ENCODE measurements at places on chromosomes 13 and 19.

- DNase-seq, result no peak
These were observed 97.6 kb upstream of the SERP2 start for GRCh38 chr13:44276061-44276460.

DNA sequence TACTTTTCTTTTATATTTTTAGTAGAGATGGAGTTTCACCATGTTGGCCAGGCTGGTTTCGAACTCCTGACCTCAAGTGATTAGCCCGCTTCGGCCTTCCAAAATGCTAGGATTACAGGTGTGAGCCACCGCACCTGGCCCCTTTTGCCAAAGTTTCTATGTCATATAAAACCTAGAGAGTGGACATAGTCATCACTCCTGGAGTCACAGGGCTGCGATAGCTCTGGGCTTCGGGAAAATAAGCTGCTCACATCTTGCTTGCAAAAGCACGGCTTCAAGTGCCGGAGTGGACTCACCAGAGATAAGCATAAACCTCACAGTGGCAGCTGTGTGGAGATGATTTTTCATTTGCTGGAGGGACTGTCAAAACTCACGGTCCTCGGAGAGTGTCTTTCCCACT is 171.2 kb downstream of the TEX29 start:
- DNase-seq, result no peak

GRCh38 chr13:40143106-40143505 is 487.6 kb downstream of the COG6 start:
- no peak for DNase-seq

DNA sequence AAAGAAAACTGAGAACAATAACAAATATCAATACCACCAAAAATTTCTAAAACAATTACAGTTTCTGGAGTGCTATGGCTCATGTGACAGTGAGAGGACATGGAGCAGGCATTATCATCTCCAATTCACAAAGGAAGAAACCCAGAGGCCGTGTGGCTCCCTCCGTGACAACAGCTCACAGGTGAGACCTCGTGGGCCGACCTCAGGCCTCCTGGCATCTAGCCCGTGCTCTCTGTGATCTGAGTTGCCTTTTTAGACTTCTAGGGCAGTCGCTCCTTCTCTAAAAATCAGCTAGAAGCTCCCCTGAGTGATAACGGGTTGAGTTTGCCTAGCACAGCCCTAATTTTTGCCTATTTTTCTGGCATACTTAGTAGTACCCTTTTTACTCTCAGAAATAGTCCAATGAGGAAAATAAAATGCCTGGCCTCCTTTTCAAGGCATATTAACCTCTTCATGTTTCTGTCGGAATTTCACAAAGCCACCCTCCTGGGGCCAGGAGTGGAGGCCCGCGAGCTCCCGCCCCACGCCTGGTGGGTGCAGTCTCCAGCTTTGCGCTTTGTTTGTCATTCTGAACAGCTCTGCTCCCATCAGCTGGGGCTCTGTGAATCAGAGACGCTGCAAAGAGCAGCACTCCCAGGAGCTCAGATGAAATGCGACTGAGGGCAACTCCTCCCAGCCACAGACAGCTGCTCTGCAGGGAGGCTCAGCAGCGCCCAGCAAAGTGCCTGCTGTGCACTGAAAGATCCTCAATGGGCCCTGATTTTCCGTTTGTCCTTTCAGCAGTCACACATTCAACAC is 292.5 kb downstream of the UQCRFS1 start:
- no peak for DNase-seq

DNA sequence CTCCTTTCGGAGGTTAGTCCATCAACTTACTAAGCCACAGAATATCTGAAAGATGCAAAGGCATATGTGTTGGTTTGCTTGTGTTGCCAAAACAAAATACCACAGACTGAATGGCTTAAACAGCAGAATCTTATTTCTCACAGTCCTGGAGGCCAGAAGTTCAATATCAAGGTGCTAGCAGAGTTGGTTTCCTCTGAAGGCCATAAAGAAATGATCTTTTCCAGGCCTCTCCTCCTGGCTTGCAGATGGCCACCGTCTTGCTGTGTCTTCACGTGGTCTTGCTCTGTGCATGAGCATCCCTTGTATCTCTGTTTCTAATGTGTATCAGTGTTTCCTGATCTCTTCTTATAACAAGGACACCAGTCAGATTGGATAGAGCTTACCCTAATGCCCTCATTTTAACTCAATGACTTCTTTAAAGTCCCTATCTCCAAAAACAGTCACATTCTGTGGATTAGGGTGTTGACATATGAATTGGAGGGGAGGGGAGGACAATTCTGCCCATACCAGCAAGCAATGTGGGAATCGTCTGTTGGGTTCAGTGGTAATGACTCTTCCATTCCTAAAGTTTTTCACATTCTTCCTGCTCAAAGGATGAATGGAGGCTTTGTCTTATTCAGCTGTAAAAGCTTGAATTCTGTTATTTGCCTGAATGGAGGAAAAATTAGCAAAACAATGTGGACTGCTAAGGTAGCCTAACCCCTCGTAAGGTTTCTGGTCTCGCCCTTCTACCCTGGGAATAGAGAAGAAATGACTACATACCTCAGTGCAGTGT is 715.7 kb downstream of the DIAPH3 start:
- DNase-seq, result peak; percentile 93

DNA sequence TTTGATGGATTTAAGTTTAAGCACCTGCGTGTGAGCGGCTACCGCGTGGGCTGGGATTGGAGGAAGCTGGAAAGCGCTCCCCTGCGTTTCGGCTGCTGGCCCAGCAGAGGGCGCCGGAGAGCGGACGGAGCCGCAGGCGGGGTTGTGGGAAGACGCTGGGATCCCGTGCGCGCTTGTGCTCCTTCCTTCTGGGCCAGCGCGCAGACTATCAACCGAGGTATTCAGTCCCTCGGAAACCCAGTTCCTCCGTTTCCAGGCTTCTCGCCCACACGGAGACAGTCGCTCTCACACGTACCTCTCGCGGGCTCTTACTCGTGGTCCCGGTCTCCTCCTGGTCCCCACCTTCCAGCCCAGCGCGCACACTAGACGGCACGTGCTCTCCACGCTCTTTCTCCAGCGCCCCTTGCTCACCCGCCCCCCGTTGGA is 28.8 kb downstream of the EPN1 start:
- no peak for DNase-seq

DNA sequence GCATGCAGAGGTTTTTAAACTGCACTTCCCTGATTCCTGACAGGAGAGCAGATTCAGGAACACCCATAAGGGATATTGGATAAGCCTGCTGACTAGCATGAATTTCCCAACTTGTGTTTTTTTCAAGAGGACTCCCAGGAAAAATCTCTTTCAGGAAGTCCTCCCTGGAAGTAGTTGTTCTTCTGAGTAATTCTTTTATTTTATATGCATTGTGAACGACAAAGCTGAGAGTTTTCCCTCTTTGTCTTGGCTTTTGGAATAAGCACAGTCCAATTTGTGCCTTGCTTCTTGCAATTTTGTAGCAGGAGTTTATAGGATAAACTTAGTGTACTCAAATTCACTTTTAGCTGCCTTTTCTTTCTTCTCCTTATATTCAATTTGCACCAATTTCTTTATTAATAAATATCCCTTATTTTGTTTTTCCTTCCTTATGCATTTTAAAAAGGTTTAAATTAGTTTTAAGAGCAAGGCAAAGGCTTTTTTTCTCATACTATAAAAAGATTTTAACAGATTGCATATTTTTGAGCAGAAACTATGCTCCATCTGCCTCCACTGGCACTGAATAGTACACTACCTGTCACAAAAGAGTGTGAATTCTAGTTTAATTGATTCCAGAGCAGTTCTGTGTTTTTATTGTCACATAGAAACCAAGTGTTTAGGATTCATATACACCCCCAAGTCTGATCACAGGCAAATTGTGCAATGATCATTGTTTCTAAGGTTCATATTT is 543.3 kb upstream of the SPRY2 start:
- DNase-seq, result no peak

DNA sequence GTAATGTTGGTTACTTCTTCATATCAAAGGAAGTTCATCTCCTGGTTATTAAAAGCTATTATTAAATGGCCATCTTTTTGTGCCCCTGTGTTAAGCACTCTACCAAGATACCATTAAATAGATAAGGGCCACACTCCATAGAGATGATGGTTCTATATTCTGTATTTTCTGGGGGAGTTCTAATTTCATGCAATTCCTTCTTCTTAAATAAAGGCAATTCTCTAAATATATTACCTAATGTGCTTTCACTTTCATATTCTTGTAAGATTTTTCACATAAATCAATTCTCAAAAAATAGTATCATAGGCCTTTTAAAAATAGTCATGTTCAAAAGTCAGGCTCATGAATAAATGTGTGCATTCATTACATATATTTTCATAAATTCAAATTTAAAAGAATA is 47.0 kb upstream of the USPL1 start:
- DNase-seq, result no peak

GRCh38 chr13:72505376-72505775 is 222.1 kb downstream of the MZT1 start:
- peak; percentile 8 for DNase-seq

DNA sequence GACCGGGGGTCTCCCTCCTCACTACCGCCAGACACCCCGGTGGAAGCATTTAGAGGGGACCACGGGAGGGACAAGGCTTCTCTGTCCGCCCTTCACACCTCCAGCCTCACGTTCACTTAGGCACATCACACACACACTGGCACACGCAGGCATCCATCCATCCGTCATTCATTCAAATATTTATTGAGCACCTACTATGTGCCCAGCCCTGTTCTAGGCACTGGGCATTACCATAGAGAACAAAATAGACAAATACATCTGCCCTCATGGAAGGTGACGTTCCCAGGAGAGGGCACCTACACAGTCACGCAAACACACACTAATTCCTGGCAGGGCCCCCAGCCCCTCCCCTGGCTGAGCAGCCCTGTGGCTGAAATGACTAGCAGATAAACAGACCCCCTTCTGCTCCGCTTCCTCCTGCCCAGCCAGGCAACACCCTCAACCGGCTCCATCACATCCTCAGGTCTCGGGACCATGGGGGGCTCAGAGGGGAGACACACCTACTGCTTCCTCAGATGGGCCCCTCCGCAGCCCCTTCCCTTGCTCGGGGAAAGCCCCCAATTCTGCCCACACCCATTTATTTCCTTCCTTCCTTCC is 3.7 kb upstream of the NOP53 start:
- no peak for DNase-seq

DNA sequence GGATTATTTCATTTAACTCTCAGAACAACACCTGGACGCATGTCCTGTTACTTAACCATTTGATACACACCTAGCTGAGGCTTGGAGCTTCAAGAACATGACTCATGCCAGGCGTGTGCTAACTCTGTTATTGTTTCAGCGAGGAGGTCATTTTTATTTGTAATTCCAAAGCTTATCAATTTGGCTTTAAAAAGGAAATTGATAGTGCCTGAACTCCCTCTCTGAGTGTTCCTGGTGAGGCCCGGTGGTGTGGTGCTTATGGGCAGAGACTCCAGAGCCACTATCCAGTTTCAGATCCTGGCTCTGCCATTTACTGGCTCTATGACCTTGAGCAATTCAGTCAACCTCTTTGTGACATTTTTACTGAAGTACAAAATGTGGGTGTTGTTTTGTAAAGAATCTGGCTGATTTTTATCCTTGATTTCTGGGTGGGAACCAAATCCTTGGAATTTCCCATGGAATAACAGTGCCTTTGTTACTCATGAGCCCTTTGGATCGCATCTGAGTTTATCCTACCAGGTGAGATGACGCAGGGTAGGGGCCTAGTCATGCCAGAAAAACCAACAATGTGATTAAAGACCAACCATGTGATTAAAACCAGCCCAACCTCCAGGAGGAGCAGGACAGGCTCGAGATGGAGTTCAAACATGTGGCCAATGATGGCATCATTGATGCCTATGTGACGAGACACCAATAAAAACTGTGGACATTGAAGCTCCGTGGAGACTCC is 198.8 kb downstream of the MYO16 start:
- no peak for DNase-seq

GRCh38 chr19:17404621-17405249 is 695 bp downstream of the BST2 start:
- no peak for DNase-seq

GRCh38 chr13:29162638-29163235 is 342.6 kb downstream of the MTUS2 start:
- peak; percentile 14 for DNase-seq

- DNase-seq, result no peak
These were observed 159.1 kb downstream of the GPC5 start for GRCh38 chr13:91557328-91558090.

GRCh38 chr13:107867701-107868661 is 347.4 kb downstream of the LIG4 start:
- DNase-seq, result peak; percentile 32

Data from astrocyte (in vitro differentiated cells and primary cell).